ENCODE measurements at places on chromosomes 3 and 15.

GRCh38 chr3:77247817-77248216 is 207.9 kb downstream of the ROBO2 start:
- no peak for DNase-seq

DNA sequence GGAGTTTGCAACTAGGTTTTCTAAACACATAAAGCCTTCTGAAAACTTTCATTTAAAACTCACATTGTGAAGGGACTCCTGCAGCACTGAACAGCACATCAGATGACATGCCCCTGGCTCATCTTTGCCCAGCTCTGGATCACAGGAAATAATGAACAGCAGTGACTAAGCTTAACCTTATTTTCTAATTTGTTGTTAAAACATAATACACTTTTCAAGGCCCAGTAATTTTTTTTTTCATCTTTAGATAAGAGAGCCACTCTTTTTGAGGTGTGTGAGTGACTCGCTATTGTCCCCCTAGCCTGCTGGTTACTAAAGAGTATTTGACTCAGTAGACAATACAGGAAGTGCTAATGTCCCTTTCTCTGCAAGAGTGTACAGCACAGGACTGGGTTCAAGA is 204.0 kb downstream of the OSBPL10 start:
- no peak for DNase-seq

GRCh38 chr3:126126811-126127431 is 43.0 kb upstream of the SLC41A3 start:
- no peak for DNase-seq

DNA sequence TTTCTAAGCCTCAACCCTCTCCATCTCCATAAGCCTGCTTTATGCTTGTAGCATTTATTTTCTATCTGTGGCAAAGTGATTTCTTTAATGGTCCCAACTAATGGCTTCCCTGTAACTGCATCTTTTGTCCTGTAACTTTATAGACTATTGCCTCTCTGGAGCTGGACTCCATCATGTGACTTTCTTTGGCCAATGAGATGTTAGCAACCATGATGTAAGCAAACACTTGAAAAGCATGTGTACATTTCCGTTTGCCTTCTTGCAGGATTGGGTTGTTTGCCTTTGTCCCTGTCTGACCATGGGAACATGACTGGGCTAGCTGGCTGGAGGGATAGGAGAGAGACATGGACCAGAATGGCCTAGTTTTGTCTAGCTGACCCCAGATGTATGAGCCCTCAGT is 106.0 kb upstream of the LRIG1 start:
- DNase-seq = no peak

GRCh38 chr15:74901612-74902063 is 5.0 kb downstream of the FAM219B start:
- peak; percentile 59 for DNase-seq

DNA sequence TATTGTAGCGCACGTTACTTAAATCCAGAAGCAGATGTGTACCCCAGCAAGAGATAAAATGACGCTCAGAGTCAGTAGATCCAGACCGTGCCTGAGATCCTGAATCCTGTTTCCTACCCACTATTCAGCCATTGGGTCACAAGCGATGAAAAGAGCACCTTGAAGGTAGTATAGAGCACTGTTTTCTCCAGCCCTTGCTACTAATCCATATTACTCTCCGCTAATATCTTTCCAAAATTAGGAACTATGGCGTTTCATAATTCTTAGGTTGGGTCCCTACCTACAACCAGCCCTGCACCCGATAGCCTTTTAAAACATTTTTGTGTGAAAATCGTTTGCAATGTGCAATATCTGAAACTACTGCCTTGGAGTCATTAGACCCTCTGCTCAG is 596 bp downstream of the BTD start:
- DNase-seq = no peak

DNA sequence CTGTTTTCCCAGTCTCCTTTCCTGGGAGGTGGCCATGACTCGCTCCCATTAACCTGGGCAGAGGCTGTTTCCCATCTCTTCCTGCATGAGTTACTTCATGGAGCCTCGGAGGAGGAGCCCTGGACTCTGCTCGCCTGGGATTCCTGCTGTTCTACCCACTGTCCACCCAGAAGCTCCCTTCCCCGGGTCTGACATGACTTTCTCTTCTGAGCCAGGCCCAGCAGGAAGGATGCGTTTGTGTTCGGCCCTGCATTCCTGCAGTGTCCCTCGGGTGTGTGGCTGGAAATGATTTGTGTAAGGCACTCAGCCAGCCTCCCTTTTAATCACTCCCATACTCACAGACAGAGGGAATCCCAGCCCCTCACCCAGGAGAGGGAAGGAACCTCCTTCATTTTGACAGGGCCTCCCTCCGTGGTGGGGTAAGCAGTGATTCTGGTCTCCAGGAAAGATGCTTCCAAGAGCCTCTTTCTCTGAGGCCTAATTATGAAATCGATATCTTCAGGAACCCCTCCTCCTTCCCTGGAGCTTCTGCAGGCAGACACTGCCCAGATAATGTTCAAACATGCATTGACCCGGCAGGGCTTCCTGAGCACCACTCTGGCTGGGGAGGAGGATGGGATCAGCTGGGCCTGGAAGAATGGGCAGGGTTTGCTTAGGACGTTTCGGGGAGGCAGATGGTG is 41.6 kb upstream of the DLG1 start:
- DNase-seq = no peak

DNA sequence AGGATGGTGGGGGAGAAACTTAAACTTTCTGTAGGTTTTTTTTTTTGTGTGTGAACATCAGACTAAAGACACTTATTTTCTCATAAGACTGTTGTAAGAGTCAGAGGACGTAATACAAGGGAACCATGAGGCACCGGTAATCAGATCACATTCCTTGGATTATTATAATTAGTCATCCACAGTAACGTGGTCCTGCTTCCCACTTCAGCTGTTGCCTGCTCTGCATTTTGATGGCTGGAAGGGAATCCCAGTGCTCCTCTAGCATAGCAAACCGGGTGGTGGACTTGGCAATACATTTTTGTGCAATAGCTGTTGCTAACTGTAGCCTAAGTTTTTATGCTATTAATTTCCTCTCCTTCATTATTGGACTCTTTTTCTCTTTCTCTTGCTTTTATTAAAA is 294.8 kb downstream of the NR2F2 start:
- no peak for DNase-seq

Measured in neural crest cell (in vitro differentiated cells).